ENCODE measurements at places on chromosomes 12 and 14.

DNA sequence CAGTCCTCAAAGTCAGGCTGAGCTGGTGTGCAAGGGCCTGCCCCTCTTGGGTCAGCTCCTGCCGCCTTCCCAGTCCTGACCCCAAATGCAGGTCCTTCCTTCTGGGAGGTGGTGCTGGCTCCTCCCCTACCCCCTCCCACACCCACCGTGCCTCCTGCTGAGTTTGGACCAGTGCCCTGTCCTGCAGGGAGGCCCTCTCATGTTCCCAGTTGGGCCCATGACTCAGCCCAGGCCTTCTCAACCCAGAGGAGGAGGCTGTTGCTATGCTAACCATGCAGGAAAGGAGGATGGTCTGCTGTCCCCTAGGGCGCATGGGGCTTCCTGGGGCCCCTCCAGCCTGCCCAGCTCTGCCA is 4.4 kb downstream of the ZBTB42 start:
- peak; percentile 73 for DNase-seq

DNA sequence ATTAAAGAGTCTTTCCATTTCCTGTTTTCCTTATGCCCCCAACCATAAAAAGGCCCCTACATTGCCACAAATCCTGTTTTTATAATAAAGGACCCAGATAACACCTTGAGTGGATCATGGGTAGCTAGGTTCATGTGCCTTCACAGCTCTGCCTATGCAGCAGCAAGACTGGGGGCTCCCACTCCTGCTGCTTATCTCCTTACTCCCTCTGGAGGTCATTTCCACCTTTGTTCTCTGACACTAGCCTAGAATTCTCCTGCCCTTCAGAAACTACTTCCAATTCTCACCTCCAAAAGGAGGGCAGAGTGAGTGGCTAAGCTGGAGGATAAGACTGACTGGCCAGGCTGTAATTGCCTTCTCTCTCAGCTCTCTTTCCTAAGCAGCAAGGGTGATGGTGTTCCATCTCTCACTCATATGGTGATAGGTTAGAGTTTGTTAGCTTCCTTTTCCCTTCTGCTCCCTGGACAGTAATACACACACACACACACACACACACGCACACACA is 20.0 kb upstream of the STAC3 start:
- DNase-seq, result no peak

- DNase-seq, result peak; percentile 33
Observed at GRCh38 chr14:20857630-20858261, 33.4 kb upstream of the RNASE3 start.

DNA sequence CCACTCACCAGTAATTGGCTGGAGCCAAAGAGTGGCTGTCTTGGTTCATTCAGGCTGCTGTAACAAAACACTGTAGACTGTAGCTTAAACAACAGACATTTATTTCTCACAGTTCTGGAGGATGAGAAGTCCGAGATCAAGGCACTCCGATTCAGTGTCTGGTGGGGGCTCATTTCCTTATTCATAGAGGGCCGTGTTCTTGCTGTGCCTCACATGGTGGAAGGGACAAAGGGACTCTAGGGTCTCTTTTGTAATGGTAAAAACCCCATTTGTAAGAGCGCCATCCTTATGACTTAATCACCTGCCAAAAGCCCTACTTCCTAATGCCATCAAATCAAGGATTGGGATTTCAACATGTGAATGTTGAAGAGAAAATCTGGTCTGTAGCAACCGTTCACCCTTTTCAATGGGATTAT is 34.7 kb upstream of the CDKN3 start:
- DNase-seq, result no peak

DNA sequence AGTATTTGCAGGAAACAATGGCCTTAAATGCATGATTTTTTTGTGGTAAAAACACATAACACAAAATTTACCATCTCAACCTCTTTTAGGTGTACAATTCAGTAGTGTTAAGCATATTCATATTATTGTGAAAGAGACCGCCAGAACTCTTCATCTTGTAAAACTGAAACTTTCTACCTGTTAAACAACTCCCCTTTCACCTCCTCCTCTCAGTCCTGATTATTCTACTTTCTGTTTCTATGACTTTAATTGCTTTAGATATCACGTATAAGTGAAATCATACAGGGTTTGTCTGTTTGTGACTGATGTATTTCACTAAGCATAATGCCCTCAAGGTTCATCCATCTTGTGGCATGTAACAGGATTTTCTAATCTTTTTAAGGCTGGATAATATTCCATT is 353.4 kb downstream of the ADAMTS20 start:
- DNase-seq, result no peak

- no peak for DNase-seq
Observed at GRCh38 chr12:42780671-42781070, 191.1 kb upstream of the PRICKLE1 start.

- no peak for DNase-seq
Observed at GRCh38 chr12:112967858-112968257, 10.5 kb upstream of the OAS2 start.

GRCh38 chr14:69842686-69843420 is 36.4 kb upstream of the SMOC1 start:
- peak; percentile 89 for DNase-seq

DNA sequence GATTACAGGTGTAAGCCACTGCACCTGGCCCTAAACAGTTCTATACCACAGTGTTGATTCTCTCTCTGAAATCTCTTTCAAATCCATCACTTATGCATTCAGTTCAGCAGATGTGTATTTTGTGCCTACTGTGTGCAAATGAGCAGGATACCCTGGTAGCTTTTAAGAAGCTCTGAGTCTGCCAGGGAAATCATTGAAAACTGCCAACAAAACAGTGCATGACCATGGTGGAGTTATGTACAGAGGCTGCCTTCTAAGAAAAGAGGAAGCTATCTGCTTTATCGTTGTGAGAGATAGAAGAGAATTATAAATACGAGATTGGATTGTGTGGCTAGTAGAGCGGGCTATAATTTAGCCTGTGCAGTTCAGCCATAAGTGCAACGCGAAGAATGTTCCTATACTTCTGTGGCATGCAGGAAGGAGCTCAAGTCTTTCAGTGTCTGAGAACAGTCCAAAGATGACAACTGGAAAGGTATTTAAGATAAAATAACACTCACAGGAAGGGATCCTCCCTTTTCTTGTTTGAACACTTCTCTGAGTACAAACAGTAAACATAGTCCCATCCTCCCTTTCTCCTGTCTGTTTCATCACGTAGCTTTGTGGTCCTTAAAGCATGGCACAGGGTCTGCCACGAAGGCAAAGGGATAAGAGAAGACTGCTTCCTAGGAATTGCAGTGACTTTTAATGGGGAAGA is 4.3 kb downstream of the DIP2B start:
- DNase-seq, result no peak

DNA sequence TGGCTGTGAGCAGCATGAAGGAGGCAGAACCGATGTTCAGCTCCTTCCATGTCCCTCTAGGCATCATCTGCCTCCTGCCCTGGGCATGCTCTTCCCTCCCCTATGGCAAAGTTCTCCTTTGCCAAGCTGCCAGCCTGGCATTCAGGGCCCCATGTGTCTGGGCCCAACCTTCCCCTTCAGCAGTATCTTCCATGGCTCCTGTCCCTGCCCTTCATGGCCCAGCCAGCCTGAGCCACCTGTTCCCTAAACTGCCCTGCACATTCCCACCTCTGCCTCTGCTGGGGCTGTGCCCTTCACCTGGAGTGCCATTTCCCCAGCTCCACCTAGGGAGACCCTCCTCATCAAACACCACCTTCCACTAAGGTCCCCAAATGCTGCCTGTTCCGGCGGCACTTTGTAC is 74.0 kb upstream of the TCL1A start:
- no peak for DNase-seq

GRCh38 chr14:58574623-58575022 is 63.1 kb upstream of the DACT1 start:
- DNase-seq, result no peak

DNA sequence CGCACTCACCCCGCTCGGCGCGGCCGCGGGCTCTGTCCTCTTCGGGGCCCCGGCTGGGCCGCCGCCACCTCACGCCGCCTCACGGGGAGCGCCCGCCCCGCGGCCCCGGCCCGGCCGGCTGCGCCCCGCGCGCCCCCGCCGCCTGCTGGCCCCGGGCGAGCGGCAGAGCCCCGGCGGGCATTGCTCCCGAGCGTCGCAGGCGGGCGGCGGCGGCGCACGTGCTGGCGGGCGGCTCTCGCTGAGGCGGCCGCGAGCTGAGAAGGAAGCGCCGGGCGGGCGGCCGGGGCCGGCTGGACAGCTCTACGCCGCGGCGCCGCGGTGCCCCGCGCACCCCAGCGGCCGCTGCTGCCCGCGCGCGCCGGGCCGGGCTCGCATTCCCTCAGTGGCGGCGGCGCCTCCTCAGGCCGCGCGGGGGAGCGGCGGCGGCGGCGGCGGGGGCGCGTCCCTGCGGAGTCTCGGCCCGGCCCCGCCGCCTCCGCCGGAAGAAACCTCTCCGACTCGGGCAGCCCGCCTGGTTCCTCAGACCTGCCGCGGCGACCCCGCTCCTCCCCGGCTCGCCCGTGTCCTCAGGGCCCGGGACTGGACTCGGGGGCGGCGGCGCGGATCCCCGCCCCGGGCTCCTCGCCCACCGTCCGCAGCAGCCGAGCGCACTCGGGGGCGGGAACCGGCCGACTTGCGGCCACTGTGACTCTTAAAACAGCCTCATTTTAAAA is at the start of gene PITPNM2:
PITPNM2 (minus strand) TSS at position 347 of the 713 bp plus-strand sequence. CDS start 116,500 bp downstream, outside the sequence.
- DNase-seq, result peak; percentile 41

- no peak for DNase-seq
Observed at GRCh38 chr12:90631591-90632212, 323.3 kb downstream of the CCER1 start.

DNA sequence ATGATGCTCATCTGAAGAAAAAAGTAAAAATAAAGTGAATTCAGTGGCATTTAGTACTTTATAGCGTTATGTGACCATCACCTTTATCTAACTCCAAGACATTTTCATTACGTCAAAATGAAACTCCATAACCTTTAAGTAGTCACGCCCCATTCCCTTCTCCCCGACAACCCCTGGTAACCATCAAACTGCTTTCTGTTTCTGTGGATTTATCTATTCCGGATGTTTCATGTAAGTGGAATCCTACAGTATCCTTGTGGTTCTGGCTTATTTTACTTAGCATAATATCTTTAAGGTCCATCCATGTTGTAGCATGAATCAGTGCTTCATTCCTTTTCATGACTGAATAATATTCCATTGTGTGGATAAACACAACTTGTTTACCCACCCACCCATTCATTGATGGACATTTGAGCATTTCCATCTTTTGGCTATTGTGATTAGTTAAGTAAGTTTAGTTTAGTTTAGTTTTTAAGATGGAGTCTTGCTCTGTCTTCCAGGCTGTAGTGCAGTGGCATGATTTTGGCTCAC is 18.5 kb upstream of the MAP1LC3B2 start:
- DNase-seq, result no peak

DNA sequence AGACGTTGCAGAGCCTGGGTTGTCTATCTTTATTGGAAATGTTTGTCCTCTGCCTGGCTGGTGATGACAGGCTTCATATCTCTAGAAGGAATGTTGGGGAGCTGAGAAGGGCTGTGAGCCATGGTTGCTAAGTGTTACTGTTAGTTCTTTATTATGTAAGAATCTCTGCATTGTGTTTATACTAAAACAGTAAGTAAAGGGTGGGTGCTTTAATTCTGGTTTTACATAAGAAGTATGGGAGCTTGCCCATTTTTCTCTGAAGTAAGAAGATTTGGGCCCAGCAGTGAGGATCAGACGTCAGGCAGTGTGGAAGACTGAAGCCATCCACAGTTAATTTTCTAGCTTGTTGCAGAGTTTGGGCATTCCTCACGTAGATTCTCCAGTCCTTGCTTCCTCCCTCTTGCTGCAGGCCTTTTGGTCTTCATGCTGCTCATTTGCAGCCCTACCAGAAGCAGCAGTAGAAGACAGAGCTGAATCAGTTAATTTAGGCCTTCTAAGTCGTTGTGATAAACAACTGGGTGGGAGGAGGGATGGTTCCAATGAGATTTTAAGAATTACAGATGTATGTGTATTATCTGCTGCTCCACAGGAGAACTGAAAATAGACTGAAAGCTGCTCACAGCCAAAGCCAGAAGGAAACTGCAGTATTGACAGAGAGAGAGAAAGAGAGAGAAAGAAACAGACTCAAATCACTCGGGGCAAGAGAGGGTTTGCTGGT is 21.4 kb downstream of the WNT5B start:
- DNase-seq, result no peak

GRCh38 chr14:94888121-94888520 is 118.2 kb upstream of the GSC start:
- no peak for DNase-seq

GRCh38 chr12:10215436-10215835 is 2.8 kb downstream of the GABARAPL1 start:
- no peak for DNase-seq

DNA sequence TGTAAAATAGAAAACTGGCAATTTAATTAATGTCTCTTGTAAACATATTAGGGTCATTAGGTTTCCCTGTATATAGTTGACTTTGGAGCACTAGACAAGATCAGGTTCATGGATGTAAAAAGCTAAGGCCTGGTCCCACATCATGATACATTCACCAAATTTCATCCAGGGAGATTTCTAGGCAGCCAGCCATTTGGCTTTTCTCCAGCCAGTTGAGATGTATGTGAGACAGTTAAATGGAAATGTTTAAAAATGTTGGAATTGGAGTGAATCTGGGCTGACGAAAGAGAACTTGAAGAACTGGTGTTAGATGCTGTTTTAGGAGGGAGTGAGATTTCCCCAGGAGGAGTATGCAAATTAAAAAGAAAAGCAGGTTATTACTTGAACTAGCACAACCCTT is 41.8 kb upstream of the CLEC14A start:
- DNase-seq, result no peak

DNA sequence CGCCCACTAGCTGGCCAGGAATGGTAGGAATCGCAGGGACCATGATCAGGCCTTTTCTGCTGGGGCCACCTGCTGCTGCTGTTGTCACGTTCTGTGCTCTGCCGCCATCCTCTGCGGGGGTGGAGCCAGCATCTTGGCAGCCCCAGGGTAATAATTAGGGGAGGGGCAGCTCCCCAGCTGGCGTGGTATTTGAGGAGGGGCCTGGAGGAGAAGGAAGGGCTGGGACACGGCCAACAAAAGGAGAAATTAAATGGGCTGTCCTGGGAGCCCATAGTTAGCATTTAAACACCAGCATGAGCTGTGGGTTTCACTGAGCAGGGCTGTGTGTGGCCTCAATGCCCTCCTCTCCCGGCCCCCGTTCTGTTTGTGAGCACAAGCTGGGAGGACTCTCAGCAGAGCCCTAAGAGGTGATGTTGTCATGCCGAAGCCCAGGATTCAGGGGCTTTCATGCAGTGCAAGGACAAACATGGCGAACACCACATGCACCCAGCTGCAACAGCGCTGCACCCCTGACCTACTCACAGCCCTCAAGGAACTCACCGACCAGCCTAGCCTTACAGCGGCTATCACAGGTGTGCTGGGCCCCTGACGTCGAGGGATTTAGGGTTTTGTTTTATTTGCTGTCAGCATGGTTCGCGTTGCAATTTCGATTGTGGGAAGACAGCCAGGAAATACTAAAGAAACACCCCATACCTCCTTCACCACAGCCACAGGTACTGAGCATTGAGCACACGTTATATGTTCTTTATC is 324.3 kb downstream of the CACNA1C start:
- DNase-seq, result peak; percentile 81

- no peak for DNase-seq
Observed at GRCh38 chr12:132178316-132178715, 34.1 kb downstream of the NOC4L start.

- DNase-seq, result no peak
Observed at GRCh38 chr12:46522071-46522470, 149.5 kb upstream of the SLC38A2 start.

Data from NCI-H345 (cell line).